ENCODE measurements at places on chromosomes 5 and 9.

- no peak for DNase-seq
Measured at GRCh38 chr9:83472221-83472665, 66.0 kb downstream of the FRMD3 start.

DNA sequence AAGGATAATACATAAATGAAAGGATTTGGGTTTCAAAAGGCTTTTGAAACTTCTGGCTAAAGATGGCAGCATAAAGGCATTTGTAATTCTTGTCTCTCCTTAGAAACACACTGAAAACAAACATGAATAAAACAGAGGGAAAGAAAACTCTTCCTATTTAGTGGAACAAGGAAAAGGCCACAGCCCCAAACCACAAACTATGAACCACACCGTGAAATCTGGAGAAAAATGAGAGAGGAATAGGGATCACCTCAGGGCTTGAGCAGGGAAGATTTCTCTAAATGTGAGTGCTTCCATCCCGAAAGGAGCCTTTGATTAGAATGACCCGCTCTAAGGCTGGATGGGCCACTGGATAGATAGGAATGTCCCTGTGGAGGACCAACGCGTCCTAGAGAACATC is 119.6 kb downstream of the SEC61B start:
- DNase-seq, result no peak

DNA sequence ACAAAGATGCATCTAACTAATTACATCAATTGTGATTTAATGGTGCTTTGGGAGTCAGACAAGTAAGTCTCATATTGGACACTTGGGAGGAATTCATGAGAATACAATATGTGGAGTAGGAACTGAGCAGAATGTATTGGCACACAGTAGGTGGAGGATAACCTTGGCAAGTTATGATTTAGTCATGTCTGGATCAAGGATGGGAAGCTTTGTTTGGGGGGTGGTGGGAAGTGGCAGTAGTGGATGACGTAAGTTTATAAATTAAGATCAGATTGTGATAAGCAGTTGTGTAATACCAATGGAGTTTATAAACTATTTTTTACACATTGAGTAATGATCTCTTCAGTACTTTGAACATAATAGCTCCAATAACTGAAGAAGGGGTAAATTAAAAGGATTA is 67.0 kb downstream of the SGCD start:
- no peak for DNase-seq

DNA sequence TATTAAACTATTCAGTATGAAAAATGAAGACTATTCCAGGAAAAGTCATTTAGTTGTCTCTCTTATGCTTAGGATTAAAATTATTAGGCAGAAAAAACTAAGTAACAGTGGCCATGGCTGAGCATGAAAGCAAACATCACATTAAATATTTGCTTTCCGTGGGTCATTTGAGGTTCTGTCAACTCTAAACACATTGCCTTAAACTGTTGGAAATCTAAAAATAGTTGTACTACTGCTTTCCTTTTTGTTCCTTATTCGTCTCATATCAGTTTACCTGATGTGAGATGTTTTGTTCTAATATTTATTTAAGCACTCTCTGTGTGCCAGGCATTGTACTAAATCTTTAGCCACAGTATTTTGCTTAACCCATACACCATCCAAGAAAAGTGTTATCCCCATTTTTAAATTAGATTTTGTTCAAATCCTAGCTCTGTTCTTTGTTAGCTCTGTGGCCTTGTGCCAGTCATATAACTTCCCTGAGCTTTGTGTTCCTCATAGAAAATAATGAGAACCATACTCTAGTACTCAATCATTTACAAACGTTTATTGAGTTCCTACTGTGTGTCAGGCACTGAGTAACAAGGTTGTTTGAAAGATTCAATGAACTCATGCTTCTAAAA is 18.7 kb upstream of the ZNF608 start:
- DNase-seq, result no peak

DNA sequence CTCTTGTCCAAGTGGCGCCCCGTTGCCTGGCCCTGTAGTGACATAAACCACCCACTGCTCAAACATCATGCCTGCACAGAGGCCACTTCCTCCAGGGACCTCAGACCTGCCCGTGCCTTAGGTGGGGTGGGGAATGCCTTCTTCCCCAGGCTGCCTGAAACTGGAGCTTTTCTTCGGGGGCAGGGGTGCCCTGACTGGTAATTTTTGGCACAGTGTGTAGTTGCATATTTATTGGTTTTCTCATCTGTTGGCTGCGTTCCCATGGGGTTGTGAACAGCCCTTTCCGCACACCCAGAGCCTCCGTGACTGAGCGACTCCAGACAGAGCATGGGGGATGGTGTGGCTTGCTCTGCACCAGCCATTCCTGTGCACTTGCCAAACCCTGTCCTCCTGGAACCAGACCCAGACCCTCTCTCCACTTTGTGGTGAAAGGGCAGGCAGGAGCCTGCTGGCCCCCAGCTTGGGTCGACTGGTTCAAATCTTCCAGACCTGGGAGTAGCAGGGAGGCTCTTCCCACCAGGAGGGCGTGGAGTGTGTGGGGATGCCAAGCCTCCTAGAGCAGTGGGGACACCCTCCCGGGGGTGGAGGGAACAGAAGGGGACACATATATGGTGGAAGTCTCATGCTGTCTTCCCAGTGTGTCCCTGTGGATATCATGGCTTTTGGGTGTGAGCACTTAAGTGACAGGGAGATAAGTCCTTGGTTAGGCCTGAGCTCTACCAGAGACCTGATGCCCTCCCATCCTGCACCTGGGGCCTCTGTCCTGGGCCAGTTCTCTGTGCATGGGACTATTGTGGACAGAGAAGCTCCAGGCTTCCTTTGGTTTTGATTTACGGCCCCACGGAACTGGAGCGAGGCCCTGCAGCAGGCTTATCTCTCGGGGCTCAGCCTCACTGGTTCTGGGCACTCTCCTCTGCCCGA is 39.6 kb downstream of the WNK2 start:
- DNase-seq, result no peak

DNA sequence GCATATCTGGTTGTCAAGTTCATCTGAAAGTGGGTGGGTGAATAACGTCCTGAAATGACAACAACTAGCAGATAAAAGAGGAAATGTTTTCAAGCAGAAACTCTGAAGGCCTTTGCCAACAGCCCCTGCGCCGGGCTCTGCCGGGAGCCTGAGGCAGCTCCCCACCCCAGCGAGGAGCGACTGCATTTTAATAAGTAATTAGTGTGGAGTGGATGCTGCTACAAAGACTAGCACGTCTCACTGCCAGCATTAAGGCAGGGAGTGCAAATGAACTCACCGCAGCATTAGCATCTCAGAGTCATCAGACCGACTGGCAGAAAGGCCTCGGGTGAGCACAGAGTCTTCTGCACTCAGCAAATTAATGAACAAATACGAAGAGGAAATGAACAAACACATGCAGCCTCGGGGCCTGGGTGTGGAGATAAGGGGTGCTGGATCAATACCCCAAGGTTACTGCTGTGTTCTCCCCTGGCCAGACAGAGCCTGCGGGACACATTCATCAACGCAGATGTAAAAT is 63.8 kb downstream of the VAV2 start:
- DNase-seq, result no peak

DNA sequence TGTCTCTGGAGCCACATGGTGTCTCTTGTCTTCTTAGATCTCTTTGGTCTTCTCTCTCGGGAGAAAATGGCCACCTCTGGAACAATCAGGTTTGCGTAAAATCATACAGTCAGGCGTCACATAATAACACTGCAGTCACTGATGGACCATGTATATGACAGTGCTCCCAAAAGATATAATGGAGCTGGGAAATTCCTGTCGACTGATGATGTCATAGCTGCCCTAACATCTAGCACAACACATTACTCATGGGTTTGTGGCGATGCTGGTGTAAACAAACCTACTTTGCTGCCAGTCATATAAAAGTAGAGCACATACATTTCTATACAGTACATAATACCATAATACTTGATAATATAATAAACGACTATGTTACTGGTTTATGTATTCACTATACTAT is 30.1 kb upstream of the RAI14 start:
- DNase-seq, result no peak

GRCh38 chr9:132230605-132231004 is 68.7 kb downstream of the NTNG2 start:
- no peak for DNase-seq

GRCh38 chr9:131012396-131012917 is 3.5 kb downstream of the LAMC3 start:
- DNase-seq, result no peak

- no peak for DNase-seq
Measured at GRCh38 chr5:135038813-135039270, 4.8 kb upstream of the PITX1 start.

DNA sequence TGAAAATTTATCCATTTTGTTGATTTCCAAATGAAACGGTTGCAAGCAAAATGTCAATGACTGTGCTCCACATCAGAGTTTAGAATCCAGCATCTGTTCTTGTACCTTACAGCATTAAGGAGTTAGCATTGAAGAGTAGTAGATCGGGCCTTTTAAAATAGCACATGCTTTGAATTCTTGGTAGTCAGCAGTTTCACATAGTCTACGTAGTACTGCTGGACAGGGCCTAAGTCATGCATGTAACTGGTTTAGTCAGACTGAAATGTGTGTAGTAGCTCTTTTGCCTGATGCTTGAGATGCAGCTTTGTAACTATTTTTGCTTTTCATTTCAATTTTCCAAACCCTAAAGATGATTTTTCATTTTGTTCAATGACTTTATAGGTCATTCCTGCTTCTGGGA is 19.8 kb downstream of the LECT2 start:
- no peak for DNase-seq

DNA sequence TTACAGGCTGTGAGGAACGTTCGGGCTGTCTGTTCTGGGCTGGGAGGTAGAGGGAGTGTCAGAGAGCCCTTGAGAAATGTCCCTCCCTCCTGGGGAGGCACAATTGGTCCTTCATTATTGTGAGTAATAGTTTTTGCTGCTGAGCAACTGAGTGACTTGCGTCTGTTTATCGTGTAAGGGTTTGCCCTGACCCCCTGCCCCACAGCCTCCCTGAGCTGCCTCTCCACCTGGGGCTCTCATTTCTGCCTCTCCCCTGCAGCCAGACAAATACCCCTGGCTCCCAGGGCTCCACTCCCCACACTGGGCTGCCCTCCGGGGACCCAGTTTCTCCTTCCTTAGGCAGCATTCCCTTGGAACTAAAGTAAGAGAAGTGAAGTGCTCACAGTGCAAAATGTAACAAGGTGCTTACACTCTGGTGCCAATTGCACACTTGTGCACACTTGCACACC is 174.9 kb upstream of the MVB12B start:
- no peak for DNase-seq

DNA sequence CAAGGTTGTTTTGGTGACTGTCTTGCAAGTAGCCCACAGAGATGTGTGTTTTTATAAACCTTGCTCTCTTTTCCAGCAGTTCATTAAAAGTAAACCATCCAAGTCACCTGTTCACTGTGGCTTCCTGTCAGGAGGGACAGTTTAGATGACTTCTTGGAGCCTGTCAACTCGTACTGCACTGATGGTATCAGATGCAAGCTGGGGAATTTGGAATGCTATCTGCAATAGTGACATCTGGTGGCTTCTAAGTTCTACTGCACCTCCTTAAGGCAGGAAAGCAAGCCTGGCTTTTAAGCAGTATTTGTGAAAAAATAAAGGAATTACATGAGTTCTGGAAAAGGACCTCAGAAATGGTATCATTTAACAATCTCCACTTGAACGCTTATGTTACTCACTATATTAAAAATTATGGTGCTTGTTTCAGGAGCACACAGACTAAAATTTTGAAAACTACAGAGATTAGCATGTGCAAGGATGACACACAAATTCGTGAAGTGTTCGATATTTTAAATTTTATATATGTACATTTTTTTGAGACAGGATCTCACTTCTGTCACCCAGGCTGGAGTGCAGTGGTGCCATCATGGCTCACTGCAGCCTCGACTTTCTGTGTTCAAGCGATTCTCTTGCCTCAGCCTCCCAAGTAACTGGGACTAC is 164.0 kb downstream of the TTC39B start:
- DNase-seq, result no peak

GRCh38 chr9:128253140-128253990 is 22.4 kb downstream of the GOLGA2 start:
- DNase-seq, result no peak

GRCh38 chr9:5499889-5500398 is 10.4 kb upstream of the PDCD1LG2 start:
- DNase-seq, result no peak

DNA sequence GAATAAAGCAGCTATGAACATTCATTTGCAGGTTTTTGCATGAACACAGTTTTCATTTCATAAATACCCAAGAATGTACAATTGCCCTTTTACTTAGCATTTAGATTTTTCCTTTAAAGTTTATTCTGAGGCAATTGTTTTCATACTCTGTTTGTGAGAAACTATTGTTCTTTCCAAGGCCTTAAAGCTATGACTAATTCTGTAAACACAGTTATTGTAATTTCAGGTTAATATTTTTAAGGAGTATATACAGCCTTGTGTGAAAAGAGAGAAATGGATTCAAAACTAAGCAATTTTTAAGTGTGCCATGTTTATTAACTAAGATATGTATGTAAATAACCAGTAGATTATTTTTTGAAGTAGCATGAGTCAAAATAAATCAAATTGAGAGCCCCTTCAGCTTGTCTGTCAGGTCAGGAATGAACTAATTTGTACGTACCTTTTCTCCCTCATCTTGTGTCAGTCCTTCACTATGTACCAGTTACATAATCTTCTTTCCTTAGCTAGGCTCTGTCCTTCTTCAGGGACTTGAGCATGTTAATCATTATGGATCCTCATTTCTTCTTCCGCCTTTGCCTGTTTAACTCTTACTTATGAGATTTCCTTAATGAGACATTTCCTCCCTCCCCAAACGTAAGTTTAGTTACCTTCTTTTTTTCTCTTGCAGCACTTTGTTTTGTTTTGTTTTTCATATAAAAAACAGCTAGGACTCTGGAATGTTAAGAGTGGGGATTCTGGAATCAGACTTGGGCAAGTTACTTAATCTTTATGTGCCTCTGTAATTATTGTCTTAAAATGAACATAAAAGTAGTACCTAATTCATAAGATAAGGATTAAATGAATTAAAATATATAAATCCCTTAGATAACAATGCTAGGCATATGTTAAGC is 63.6 kb downstream of the NIPBL start:
- DNase-seq, result no peak

- no peak for DNase-seq
Measured at GRCh38 chr5:38445374-38446028, 110.9 kb downstream of the LIFR start.

- DNase-seq, result no peak
Measured at GRCh38 chr5:73812962-73813588, 187.1 kb downstream of the ARHGEF28 start.
